ENCODE measurements at places on chromosomes 16 and 17.

- DNase-seq: no peak
Observed at GRCh38 chr17:32019228-32019627, 12.0 kb downstream of the LRRC37B start.

DNA sequence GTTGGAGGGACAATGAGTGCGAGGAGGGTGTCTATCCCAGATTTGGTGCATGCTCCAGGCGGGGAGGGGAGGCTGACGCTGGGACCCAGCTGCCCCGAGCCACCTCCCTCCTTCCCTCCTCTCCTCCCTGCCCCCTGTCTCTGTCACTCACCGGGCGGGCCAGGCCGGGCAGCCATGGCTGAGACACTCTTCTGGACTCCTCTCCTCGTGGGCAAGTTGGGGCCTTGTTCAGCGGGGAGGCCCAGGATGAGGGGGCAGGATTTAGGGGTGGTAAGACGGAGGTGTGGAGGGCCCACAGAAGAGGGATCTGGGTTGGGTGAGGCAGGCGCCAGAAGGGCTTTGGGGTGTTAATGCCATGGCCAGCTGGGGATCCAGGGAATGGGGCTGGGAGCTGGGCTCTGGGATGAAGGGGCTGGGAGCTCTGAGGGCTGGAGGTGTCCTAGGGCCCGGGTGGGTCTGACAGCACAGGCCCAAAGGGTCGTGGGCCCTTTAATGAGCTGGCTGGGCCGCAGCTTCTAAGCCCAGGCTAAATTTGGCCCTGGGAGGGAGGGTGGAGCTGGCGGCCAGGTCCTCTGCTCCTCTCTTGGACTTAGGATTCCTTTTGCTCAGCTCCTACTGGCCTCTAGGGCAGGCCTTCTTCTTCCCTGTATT lies at the start of gene SGCA:
SGCA (plus strand) TSS at position 139 of the 651 bp plus-strand sequence; CDS start at position 175, 36 bp downstream.
- no peak for DNase-seq

- DNase-seq: peak; percentile 66
Observed at GRCh38 chr17:27807567-27808470, 7.5 kb upstream of the NOS2 start.

- DNase-seq: peak; percentile 95
Observed at GRCh38 chr16:77722309-77723107, at the start of gene NUDT7. TSS of gene NUDT7 (plus strand) at chr16:77722514. CDS start at chr16:77722583, 69 bp downstream.

GRCh38 chr16:69328854-69329316 lies 1.5 kb downstream of the PDF start:
- no peak for DNase-seq

DNA sequence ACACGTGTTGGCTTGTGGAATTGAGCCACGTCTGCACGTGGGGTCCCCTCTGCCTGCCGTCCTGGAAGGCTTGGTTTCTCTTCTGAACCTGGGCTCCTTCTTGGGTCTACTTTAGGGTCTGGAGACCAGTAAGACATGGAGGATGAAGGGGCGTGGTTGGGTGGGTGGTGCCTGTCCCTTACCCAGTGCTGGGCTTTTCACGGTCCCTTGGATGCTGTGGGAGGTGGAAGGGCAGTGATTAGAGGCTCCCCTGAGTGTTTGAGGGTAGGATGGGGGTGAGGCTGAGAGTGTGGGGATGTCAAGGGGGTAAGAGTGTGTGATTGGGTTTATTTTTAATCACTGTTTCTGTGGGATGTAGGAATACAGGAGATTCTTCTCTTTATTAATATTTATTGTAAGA lies 38.3 kb downstream of the MGAT5B start:
- DNase-seq: no peak

DNA sequence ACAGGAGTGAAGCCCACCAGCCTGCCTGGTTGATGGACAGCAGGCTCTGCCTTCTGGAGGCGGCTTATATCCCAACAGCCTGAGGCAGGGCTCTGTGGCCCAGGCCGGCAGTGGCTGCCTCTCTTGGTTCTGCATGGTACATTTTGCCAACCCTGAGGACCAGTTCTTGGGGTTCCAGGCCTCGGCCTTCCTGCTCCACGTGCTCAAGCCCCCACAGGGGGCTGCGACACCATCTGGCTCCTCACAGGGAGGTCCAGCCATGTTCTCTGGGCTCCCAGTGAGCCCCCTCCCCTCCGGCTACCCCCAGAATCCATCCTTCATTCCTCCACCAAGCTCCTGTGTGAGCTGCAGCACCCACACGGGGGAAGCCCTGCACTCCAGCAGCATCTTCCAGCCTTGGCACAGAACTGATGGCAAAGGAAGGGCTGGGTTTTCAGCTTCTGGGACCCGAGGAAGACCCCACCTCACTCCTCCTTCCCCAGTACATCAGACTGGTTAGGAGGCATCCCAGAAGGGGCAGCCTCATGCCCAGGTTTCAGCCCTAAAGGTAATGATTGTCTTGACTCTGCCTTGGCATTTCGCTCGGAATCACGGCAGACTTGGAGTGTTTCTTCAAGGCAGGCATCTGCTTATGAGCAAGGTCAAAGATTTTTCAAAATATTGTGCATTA lies 231.2 kb downstream of the CPPED1 start:
- no peak for DNase-seq

DNA sequence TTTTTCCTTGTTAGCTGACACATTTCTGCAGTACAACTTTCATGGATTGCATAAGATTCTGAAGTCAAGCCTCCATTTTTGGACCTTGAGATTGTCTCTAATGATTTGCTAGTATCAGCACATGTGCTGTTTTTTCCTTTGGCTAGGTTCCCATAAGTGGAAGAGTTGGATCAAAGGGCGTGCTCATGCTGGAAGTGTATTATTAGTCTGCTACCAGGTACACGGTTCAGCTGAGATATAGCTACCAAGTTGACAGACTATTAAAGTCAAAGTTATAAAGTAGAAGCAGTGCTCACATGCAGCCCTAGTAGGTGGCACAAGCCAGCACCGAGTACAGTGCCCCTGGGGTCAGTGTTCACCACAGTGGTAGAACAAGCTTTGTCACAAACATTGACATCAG lies 3.2 kb downstream of the FAHD1 start:
- peak; percentile 31 for DNase-seq

DNA sequence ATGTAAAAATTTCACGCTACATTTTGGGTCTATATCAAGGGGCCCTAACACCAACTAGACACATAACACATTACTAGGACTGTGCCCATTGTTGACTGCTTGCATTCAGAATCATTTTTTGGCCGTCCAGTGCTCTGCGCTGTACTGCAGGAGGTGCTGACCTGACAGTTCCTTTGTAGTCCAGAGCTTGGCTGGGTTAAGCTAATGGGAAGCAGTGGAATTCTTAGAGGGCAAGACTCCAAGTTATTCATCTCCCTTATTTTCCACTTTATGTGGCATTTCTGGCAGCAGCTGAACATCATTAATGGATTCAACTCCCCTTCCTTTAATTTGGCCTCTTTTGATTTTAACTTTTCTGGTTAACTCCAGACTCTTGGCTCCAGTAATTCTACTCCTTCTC lies 351.7 kb downstream of the CDH8 start:
- no peak for DNase-seq

DNA sequence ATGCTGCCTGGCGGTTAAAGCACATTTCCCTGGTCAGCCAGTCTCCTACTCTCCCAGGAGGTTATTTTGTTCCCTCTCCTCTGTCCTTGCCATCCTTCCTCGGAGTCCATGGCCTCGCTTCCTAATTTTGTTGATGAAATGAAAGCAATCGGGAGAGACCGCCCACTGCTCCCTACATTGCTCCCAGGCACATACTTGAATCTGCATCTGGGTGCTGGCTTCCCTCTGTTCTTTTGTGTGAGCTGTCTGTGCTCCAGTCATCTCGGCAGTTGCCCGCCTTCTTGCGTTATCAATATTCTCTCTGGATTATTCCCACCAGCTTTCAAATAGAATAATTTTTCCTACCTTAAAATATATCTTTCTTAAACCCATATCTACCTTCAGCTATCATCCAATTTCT lies 11.1 kb downstream of the KRT23 start:
- DNase-seq: no peak

DNA sequence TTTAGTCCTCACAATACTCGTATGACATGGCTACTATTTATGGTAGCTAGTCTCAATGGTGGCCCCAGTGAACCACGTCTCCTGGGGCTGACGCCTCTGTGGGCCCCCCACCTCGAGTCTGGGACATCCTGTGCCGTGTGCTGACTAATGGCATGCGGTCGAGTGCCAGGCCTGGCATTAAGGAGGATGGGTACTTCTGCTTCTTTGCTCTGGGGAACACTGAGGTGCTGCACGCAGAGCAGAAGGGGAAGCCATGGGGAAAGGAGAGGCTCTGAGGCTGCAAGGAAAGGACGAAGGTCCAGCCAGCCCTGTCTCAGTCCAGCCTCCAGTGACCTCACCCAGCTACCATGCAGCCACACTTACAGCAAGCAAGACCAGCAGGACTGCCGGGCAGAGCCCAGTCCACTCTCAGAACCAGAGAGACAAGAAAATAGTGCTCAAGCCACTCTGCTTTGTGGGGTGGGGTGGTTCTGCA lies 5.7 kb upstream of the MPRIP start:
- no peak for DNase-seq

- no peak for DNase-seq
Observed at GRCh38 chr16:47847220-47847970, 308.4 kb downstream of the ABCC12 start.

DNA sequence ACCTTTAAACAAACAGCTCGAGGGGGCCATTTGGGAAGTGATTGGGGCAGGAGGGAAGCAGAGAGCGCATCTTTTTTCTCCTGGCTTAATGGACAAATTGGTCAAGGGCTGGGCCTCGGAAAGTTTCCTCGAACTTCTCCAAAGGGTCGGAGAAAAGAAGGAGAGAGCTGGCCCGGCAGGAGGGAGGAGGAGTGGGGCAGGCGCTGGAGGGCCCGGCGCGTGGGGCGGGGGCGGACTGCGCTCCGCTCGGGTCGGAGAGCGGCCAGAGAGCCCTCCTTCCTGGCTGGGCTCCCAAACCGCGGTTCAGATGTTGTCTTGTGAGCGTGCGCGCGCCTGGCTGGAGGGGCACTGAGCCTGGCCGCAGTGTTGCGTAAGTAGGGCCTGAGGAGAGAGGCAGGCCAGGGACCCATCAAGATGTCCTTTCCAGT lies 1.2 kb downstream of the MMP2 start:
- DNase-seq: no peak

DNA sequence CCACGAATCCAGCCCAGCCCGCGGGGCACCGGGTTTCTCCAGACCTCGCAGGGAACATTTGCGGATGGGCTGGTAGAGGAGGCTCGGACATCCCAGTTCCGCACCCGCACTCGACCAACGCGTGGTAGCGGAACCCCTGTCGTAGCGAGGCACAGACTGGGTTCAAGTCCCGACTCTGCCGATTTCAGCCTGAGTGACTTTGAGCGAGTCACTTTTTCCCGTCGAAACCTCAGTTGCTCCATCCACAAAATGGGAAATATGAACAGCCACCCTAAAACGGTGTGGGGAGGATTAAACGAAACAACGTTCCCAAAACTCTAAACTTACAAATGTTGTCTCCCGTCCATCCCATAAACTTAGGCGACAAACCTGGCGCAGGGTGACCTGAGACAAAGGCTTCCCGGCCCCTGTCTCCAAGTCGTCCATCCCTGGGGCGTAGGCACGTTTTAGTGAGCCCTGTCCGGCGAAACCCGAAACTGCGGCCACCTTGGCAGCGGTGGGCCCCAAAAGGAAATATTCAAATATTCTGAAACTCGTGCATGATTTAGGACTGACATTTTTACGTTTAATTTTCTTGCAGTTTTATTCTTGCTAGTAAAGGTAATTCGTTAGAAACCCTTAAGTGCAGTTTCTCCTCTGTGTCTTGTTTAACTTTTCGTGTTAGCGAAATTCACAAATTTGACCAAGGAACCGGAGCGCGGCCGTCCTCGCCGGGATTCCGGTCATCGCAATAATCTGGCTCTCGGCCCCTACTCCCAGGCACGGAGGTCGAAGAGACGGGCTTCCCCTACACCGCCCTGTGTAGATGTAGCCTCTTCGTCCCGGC lies 1.9 kb upstream of the MLLT6 start:
- DNase-seq: peak; percentile 15

GRCh38 chr16:73796241-73796640 lies 500.4 kb upstream of the PSMD7 start:
- DNase-seq: no peak

- no peak for DNase-seq
Observed at GRCh38 chr16:56874800-56875199, 9.8 kb downstream of the SLC12A3 start.

DNA sequence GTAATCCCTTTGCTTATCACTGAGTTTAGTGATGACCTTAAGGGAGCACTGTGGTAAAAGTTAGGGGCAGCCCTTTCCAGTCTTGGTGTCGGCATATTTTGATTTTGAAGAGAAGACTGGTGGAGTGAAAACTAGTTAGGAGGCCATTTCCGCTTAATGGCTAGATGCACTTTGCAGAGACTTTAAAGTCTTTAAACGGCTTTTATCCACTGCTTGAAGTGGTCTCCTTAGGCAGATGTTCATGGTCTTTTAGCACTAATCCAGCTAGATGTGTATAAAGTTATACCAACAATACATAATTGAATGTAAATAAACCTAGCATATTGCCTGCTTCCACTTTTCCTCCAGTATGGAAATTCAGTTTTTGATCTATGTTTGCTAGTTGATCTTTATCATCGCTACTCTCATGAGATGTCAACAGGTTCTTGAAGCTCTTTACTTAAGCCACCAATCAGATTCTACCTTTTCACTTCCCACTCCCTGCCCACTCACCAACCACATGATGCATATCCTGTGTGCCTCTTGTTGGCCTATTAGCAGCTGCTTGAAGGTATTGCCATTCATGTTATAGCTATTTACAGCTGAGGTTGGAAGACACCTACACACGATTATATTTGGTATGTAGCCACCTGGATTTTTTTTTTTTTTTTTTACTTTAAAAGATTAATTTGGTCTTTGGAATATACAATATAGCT lies 132.0 kb downstream of the NLK start:
- DNase-seq: no peak

- DNase-seq: no peak
Observed at GRCh38 chr17:50318501-50319285, 27.2 kb upstream of the XYLT2 start.

DNA sequence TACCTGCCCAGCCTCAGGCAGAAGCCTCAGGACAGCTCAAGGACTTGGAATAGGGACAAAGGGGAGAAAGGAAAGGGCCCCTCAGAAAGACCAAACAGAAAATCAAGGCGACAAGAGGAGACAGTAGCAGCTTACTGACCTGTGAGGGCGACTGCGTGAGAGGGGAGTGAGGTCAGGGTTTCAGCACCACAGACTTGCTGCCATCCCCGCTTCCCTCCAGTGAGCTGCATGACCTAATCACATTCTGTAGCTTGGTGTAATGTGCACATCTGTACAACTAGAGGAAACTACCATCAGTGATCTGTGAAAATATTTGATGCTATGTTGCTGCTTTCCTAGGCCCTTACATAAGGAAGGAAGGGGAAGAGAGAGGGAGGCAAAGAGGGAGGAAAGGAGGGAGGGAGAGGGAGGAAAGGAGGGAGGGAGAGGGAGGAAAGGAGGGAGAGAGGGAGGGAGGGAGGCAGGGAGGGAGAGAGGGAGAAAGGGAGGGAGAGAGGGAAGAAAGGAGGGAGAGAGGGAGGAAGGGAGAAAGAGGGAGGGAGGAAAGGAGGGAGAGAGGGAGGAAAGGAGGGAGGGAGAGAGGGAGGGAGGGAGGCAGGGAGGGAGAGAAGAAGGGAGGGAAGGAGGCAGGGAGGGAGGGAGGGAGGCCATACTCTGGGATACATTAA lies 404.9 kb upstream of the CDH5 start:
- DNase-seq: no peak

All from hematopoietic multipotent progenitor cell treated with erythropoietin and hydrocortisone succinate and interleukin-3 and kit ligand, for 17 days (in vitro differentiated cells).